ENCODE measurements at places on chromosomes 5 and 9.
A peak's percentile ranks its signal among the peaks of the same experiment; 100 is the strongest.

GRCh38 chr9:80078826-80079225, 507.1 kb downstream of the TLE4 start:
- no peak for DNase-seq

GRCh38 chr5:91401175-91401574, 18.1 kb upstream of the ARRDC3 start:
- no peak for DNase-seq

GRCh38 chr5:156375895-156376495, 49.0 kb downstream of the SGCD start:
- DNase-seq, result no peak

DNA sequence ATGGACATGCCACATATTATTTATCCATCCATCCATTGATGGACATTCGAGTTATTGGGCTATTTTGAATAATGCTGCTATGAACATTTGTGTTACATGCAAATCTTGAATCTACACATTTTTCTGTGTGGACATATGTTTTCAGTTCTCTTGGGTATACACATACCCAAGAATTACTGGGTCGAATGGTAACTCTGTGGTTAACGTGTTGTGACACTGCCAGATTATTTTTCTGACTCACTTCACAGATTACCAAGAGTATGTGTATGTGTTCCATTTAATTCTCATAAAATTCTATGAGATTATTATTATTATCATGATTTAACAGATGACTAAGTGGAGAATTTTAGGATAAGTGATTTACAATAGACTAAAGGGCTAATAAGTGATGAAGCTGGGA, 26.7 kb downstream of the CYFIP2 start:
- no peak for DNase-seq

DNA sequence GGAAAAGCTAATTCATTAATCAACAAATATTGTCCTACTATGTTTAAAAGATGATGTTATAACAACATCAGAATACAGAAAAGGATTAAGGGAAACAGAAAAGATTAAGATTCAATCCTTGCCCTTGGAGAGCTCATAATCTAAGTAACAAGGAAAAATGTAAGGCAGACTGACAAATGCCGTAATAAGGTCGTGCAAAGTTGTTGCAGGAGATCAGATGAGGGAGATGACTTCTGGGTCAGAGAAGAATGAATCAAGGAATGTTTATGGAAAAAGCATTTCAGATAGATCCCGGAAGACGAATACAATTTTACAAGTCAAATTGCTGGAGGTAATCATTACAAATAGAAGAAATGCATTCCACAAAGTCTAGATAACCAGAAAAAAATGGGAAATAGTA, 6.4 kb downstream of the ADAMTS6 start:
- DNase-seq, result no peak

DNA sequence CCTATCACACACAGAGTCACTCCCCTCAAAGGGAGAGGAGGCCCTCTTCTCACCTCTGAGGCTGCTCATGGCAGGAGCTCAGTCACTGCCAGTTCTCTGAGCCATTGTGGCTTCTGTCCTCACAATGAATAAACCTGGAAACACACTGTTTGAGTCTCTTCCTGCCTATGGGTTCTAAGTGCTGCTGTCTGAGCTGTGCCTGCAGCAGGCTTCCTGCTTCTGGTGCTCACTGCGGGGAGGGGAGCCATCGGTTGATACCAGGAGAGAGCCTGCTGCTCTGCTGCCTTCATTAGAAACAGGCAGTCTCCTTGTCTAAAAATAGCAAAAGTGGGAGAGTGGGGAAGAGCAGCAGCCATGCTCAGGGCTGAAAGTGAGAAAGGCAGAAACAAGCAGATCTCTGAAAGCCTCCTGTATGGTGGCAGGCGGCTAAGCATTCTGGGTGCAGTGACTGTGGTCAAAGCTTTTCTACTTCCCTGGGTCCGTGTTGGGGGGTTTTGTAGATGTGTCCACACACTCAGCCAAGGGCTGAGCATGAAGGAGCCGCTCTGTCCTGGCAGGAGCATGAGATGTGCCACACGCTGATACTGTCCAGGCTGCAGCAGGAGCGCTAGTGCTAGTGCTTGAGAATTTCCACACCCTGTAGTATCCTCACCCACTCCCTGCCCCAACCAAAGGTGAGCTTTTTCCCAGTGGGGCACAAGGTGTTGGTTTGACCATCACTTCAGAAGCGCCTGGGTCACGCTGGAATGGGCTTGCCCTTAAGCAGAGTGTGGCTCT, 34.2 kb downstream of the PRKACG start:
- no peak for DNase-seq

DNA sequence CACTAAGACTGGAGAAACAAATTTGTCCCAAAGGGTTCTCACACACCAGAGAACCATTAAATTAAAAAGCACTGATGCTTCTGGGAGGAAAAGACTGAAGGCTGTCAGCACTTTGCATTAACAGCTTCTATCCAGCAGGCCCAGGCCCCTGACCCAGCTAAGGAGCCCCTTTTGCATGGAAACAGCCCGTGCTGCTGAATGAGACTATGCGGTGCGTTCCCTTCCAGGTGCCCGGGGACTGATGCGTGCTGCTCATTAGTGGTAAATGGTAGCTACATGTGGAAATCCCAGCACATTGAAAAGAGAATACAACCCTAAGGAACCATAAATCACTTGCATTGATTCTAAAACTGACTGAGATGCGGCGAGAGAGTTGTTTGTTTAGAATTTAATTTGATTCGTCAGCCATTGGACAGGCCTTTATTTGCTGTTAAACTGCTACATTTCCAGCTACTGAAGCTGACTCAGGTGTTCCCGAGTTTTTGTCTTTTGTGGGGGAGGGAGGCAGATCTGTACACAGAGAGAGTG, 351.0 kb upstream of the SLC24A2 start:
- no peak for DNase-seq

- DNase-seq, result no peak
Measured at GRCh38 chr9:73459817-73460216, 308.2 kb downstream of the ANXA1 start.

- DNase-seq, result no peak
Measured at GRCh38 chr5:59174248-59174844, 591.5 kb downstream of the RAB3C start.

DNA sequence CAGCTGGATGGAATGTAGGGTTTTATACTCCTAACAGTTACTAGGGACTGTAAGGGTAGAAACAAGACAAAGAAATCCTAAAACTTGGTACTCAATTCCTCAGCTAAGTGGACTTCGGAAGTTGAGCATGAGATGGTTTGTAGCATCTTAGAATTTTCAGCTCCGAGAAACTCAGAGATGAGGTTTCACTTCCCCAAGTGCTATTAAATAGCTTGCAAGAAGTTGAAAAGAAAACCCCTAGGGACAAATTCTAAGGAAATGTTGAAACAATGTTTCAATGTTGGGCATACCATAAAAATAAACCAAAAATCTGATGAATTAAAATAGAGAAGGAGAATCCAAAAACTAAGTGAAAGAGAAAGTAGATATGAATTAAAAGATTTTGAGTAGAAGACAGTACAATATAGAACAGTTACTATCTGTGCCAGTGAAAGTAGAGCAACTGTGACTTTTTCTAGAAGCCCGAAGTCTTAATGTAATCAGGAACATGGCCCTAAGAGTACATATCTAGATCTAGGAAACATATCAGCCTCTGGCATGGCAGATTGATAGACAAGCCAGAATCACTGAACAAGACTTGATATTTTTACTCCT, 308.6 kb upstream of the RGMB start:
- no peak for DNase-seq

GRCh38 chr9:83932851-83933250, 11.6 kb upstream of the KIF27 start:
- DNase-seq, result no peak

DNA sequence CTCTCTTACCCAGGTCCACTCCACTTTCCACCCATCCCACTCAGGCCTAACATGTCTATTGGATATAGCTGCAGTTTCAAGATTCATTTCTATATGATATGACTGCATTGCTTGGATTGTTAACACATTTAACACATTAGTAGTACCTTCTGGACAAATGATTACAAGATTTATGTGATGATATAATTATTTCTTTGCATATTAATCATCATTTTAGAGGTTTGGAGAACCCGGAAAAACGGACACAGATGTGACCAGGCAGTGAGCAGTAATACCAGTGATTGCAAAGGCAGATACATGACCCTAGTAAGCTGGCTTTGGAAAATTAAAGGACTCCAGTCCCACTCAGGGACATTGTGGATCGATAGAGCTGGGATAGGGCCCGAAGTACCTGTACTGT, 103.8 kb downstream of the PRR16 start:
- no peak for DNase-seq

- DNase-seq, result no peak
Measured at GRCh38 chr9:36999728-37000333, 34.2 kb downstream of the PAX5 start.

DNA sequence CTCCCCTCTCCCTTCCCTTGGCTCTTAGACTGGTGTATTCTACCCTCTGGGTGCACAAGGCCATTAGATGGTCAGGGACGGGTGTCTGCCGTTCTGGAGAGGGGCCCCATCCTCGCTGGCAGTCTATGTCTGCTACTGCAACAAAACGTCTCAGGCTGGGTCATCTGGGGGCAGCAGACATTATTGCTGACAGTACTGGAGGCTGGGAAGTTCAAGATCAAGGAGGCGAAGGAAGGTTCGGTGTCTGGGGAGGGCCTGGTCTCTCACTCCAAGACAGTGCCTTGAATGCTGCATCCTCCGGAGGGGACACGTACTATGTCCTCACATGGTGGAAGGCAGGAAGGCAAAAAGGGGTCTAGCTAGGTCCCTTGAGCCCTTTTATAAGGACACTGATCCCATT, 93.4 kb upstream of the COL5A1 start:
- no peak for DNase-seq

DNA sequence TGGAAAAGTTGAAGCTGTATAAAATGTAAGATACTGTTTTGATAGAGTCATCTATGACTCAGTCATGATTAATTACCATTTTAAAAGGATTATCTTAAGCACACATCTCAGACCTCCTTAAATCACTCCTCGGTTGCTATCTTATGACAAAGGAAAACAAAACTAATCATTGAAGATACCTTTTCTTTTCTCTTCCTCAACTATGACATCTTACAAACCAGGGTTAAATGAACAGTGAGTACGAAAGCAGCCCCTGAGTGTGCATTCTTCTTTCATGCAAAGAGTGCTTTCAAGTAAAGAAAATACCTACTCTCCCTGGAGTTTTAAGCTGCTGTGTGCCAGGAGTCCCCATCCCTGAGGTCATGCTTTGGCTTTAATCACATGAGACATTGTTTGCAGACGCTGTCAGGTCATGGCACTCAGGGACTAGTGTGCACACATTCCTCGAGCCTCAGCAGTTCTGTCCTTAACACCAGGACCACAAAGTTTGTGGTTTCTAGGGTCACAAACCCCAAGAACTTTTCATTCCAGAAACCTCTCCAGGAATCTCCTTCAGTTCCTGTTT, 86.7 kb upstream of the ICE1 start:
- no peak for DNase-seq

DNA sequence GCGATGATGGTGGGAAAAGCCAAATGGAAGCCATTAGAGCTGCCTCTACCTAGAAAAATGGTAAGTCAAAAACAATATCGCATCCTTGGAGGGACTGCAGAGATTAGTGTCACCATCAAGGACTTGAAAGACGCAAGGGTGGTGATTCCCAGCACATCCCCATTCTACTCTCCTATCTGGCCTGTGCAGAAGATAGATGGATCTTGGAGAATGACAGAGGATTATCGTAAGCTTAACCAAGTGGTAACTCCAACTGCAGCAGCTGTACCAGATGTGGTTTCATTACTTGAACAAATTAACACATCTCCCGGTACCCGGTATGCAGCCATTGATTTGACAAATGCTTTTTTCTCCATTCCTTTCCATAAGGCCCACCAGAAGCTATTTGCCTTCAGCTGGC, 23.8 kb downstream of the ERP44 start:
- DNase-seq, result no peak

DNA sequence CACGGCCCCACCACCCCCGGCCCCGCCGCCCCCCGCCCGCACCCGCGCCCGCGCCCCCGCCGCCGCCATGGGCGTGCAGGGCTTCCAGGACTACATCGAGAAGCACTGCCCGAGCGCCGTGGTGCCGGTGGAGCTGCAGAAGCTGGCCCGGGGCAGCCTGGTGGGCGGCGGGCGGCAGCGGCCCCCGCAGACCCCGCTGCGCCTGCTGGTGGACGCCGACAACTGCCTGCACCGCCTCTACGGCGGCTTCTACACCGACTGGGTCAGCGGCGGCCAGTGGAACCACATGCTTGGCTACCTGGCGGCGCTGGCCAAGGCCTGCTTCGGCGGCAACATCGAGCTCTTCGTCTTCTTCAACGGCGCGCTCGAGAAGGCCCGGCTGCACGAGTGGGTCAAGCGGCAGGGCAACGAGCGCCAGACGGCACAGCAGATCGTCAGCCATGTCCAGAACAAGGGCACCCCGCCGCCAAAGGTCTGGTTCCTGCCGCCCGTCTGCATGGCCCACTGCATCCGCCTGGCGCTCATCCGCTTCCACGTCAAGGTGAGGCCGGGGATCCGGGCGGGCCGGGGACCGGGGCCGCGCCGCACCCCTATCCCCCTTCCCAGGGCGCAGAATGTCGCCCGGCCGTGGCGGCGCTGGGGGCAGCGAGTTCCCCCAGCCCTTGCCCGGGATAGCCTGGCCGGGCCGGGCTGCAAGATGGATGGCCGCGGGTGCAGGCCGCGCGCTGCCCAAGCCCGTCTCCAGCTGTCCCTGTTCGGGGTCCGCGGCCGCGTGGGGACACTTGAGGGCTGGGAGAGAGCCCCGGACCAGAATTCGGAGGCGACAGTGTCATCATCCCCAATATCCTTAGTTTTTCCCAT, 594 bp downstream of the FAM120A start:
- DNase-seq, result peak; percentile 31

- no peak for DNase-seq
Measured at GRCh38 chr5:151680944-151681427, 5.7 kb downstream of the SPARC start.

GRCh38 chr9:89807101-89807395, 202.2 kb downstream of the GADD45G start:
- DNase-seq, result no peak

DNA sequence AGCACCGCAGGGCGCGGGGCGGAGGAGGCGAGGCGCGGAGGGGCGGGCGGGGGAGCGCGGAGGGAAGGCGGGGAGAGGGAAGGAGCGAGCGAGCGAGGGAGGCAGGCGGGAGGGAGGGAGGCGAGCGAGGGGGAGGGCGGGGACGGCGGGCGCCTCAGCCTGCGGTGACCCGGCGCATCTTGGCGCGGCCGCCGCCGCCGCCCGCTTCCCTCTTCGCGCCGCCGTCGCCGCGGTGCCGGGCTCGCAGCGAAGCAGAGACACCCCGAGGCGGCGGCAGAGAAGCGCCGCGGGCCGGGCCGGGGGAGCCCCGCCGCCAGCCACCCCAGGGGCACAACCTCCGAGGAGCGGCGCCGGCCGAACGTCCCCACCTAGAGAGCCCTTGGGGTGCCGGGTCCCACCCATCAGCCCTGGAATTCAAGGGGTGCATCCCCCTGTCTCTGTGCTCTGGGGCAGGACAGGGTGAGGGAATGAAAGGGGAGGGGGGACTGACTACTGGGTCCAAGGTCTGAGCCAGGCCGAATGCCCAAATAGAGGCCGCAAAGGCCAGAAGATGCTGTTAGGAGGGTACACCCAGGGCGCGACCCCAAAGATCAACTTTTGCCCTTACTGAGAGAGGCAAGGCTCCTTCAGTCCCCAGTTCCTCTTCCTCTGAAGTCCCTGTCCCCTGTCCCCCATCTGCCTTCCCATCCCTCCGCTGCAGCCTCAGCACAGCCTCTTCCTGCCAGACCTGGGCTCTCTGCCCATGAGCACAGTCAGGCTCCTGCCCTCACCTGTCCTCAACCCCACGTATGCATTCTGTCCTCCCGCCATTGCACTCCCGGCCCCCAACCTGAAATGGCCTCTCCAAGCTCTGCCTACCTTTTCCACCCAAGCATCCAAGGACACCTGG, at the start of gene ADAMTS2:
TSS of gene ADAMTS2 (minus strand) at position 29 of the 889 bp plus-strand sequence. CDS start 133 bp downstream, outside the sequence.
- no peak for DNase-seq
